ENCODE measurements at places on chromosomes 11 and 22. TPM values are rescaled to one million over a fixed set of nuclear protein-coding genes. Genes with fewer than 3 reads are reported as not detected.

DNA sequence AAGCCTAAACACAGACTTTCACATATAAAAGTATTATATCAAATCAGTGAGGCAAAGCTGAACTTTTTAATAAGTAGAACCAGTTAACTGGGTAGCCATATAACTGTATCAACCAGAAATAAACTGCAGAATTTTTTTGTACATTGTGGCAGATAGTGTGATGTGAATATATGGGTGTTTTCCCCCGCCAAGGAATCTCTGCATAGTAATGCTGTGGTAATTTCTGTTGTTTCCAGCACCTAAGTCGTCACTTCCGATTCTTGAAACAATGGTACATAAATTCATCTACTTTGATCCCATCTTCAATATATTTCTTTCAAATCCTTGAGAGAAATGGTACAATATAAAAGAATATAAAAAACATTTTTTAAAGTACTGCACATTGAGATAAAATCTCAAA, 39.6 kb downstream of the NARS2 start:
- H3K36me3 ChIP-seq = peaks cover 8% of the 10 kb centered on the region
- no peak overlapping the region for H3K27ac ChIP-seq
- no peak for DNase-seq
- H3K4me1 ChIP-seq = no peaks in the 10 kb centered on the region
- H3K4me3 ChIP-seq = no peak overlapping the region

GRCh38 chr11:19864141-19865140, 151.8 kb downstream of the NAV2 start:
- H3K27me3 ChIP-seq = peaks cover 6% of the 10 kb centered on the region
- no peaks in the 10 kb centered on the region for H3K36me3 ChIP-seq
- no peaks in the 10 kb centered on the region for H3K4me1 ChIP-seq
- no peak overlapping the region for H3K27ac ChIP-seq
- DNase-seq = no peak
- H3K4me3 ChIP-seq = no peak overlapping the region

DNA sequence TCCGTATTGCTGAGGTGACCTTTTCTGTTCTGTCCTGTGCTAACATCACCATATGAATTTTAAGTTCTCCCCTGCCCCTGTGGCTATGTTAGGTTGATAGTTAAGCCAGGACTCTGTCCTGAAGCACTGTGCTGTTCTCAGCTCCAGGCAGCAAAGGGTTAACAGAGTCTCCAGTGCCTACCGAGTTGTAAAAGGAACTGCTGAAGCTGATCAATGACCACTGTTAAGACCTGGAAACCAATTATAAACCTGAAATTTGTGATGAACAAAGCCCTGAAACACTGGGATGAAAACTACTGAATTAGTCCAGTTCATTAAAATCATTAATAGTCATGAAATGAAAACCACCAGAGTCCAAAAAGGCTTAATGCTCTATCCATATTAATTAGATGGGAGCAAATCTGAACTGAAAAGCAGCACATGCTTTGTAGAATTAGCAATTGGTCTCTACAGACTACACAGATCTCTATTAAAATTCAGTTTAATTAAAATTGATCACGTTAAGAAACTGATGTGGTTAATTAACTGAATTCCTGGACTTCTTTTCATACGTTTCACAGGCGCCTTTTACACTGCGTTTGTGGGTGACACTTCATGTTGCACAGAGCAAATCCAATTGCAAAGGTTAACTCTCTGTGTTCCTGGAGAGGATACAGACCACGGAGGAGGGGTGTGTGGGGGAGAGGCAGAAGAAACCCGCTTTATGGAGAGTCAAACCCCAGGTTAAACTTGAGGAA, 188.5 kb upstream of the MPPED2 start:
- no peak for DNase-seq
- H3K36me3 ChIP-seq = no peaks in the 10 kb centered on the region
- no peak overlapping the region for H3K4me3 ChIP-seq
- no peaks in the 10 kb centered on the region for H3K27me3 ChIP-seq
- no peaks in the 10 kb centered on the region for H3K4me1 ChIP-seq

Gene MS4A3
- total RNA-seq = not detected

- no peaks in the 10 kb centered on the region for H3K4me1 ChIP-seq
- H3K4me3 ChIP-seq = no peak overlapping the region
- H3K36me3 ChIP-seq = peaks cover 20% of the 10 kb centered on the region
- no peak for DNase-seq
Measured at GRCh38 chr11:74147199-74147929, 23.4 kb downstream of the C2CD3 start.

DNA sequence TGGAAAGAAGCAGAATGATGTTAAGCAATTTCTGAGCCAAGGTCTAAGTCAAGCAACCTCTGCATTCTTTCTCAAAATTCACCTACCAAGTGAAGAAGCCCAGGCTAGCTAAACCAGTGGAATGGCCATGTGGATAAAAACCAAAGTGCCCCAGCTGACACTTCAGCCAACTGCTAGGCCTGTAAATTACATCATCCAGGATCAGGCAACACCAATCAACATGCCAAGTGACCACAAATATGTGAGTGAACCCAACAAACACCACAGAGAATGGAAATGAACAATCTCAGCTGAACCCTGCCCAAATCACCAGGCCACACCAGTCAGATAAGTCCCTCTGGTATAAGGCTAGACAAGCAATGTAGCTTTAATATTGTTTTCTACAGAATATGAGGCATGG, 25.1 kb upstream of the FJX1 start:
- DNase-seq = no peak
- H3K4me1 ChIP-seq = peaks cover under 1% of the 10 kb centered on the region
- no peaks in the 10 kb centered on the region for H3K36me3 ChIP-seq
- H3K27ac ChIP-seq = no peak overlapping the region
- no peak overlapping the region for H3K4me3 ChIP-seq

All from activated CD4-positive, alpha-beta memory T cell treated with anti-CD3 and anti-CD28 coated beads, Interleukin-2, amount 10 ng/mL, durations not matched to agents 7 days and 5 days (primary cell).